ENCODE measurements at places on chromosomes 2 and 18.

- no peak for DNase-seq
Measured at GRCh38 chr2:174692256-174692919, 71.9 kb downstream of the CHRNA1 start.

- DNase-seq: no peak
Measured at GRCh38 chr2:238997684-238998083, 149.8 kb downstream of the TWIST2 start.

GRCh38 chr2:163610817-163611556 lies 124.8 kb downstream of the FIGN start:
- no peak for DNase-seq

DNA sequence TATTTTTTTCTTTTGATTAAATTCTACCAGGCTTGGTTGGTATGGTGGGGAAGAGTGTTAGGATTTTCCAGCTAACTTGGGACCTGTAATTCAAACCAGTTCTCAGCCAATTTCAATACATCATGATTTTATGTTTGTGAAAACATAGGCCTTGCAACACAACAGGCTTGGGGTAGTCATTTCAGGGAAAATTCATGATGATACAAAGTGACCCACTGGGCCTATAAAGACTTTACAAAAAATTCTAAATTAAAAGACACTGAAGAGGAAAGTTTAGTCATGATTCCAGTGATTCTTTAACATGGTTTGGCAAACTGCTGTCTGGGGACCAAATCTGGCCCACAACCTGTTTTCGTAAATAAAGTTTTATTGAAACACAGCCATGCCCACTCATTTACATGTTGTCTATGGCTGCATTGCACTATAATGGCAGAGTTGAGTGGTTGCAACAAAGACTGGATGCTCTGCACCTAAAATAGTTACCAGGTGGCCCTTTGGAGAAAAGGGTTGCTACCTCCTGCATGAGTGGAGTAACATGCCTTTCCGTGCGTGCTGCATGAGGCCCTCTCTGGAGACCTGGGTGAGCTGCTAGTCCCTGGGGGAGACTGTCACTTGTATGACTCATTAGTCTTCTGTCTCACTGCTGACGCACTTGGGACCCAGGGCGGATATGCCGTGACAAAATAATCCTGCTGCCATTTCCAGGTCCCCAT lies 73.6 kb downstream of the NPAS2 start:
- no peak for DNase-seq

- no peak for DNase-seq
Measured at GRCh38 chr2:222792001-222792611, 68.7 kb upstream of the ACSL3 start.

GRCh38 chr2:193869564-193869963 lies 1674.8 kb upstream of the TMEFF2 start:
- DNase-seq: no peak

- DNase-seq: no peak
Measured at GRCh38 chr2:26786207-26787028, 562 bp downstream of the CENPA start.

GRCh38 chr18:74957588-74958224 lies 251.2 kb downstream of the PTGR3 start:
- DNase-seq: no peak

DNA sequence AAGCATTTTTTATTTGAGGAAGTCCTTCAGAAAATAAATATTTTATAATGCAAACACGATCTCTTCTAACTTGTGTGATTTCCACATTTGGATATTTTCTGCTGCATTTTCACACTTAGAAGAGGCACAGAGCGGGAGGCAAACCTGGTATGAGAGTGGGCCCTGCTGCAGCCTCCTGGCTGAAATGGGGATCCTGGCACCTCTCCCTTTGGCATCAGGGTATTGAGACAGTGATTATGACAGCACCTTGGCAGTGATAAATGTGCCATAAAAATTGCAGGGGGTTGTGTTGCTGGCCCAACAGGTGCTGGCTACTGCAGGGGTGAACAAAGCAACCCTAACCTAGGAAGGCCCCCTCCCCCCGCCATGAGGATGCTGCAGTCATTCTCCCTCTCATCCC lies 128.6 kb downstream of the TSN start:
- no peak for DNase-seq

GRCh38 chr18:8632386-8632785 lies 23.1 kb downstream of the RAB12 start:
- no peak for DNase-seq

DNA sequence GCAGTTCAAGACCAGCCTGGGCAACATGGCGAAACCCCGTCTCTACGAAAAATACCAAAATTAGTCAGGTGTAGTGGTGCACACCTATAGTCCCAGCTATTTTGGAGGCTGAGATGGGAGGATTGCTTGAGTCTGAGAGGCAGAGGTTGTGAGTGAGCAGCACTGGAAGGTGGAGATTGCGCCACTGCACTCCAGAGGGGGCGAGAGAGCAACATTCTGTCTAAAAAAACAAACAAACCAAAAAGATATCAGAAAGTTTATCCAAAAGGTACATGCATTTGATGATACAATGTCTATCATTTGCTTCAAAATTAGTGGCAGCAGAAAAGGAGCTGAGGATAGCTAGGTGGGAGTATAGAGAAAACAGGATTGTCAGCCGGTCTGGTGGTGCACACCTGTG lies 39.8 kb upstream of the CABLES1 start:
- no peak for DNase-seq

DNA sequence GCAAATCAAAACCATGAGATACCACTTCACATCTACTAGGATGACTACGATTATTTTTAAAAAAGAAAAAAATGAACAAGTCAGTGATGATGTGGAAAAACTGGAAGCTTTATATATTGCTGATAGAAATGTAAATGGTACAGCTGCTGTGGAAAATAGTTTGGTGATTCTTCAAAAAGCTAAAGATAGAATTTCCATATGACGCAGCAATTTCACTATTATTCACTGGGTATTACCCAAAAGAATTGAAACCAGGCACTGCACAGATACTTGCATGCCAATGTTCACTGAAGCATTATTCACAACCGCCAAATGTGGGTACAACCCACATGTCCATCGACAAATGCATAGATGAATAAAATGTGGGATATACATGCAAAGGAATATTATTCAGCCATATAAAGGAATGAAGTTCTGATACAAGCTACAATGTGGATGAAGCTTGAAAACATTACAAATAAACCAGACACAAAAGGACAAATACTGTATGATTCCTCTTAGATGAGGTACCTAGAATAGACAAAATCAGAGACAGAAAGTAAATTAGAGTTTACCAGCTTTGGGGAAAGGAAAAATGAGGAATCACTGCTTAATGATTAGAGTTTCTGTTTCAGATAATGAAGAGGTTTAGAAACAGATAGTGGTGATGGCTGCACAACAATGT lies 11.1 kb downstream of the RTTN start:
- no peak for DNase-seq

DNA sequence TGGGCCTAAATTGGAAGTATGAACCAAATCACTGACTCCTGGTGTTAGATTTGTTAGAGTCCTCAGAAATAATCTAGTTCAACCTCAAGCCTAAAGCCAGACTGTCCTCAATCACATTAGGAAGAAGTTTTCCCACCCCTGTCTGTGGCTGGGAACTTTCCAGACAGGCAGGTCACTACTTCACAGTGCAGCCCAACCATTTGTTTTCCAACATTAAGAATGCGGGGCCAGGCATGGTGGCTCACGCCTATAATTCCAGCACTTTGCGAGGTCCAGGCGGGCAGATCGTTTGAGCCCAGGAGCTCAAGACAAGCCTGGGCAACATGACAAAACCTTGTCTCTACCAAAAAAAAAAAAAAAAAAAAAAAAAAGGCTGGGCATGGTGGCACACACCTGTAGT lies 5.5 kb upstream of the OSBPL1A start:
- no peak for DNase-seq

DNA sequence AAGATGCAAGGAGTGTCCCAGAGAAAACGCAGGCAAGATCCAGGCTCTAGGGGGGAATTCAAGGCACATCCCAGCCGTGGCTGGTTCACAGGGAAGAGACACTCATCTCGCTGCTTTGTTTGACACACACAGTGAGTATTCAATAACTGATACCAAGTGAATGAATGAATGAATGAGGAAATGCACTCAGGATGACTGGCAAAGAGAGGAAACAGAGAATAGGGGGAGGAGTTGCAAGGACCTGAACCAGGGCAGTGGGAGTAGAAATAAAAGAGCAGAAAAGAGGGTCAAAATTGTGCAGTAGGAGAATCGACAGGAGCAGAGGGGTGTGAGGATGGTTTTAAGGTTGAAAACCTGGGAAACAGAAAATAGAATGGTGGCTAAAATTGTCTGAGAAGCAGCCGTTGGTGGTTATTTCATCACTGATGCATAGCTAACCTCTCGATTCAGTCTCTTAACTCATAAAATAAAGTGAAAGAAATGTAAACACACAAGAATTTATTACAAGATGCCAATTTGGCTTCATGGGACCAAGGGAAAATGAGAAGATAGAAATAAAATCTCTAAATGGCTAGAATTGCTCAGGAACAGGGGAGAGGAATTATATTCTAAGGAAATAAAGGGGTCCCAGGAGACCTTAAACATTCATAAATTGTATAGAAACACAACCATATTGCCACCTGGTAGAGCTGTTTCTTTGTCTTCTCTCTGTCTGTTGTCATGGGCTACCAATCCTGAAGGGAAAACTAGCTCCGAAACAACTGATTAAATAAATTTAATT lies 63.9 kb upstream of the PHLPP1 start:
- DNase-seq: no peak

GRCh38 chr2:17813010-17813741 lies 3.1 kb upstream of the MSGN1 start:
- DNase-seq: peak; percentile 13

GRCh38 chr2:113937501-113937900 lies 47.6 kb downstream of the ACTR3 start:
- DNase-seq: no peak

DNA sequence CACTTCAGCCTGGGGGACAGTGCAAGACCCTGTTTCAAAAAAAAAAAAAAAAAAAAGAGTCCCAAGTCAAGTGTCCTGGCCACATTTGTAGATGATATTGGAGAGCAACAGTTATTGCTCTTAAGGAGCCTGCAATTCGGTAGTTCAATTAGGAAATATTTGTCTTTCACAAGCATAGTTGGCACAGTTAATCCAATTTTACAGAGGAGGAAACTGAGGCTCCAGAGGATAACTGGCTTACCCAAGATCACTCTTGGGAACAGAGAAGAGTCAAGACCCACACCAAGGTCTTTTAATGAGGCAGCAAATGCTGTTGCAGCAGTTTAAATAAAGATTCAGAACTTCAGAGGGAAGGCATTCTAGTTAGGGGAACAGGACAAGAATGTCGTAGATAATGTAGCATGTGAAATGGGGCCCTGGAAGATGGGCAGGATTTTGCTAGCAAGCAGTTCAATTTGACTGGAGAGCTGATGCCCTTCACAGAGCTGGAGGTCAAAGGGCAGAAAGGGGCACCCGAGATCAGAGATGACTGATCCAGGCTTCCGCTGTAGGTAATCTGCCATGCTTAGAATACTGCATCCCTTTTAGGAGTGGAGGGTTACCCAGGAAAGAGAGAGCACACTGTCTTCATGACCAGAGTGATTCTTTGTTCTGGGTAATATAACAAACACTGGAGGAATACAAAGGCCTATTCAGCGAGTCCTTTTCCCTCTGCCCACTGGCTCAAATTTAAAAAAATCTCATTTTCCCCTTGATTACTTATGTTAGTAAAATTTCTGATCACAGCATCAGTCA lies 3.0 kb downstream of the NPC1 start:
- DNase-seq: no peak

- no peak for DNase-seq
Measured at GRCh38 chr2:97750017-97750416, 36.6 kb downstream of the ZAP70 start.

- no peak for DNase-seq
Measured at GRCh38 chr2:42878581-42878980, 86.2 kb upstream of the HAAO start.

DNA sequence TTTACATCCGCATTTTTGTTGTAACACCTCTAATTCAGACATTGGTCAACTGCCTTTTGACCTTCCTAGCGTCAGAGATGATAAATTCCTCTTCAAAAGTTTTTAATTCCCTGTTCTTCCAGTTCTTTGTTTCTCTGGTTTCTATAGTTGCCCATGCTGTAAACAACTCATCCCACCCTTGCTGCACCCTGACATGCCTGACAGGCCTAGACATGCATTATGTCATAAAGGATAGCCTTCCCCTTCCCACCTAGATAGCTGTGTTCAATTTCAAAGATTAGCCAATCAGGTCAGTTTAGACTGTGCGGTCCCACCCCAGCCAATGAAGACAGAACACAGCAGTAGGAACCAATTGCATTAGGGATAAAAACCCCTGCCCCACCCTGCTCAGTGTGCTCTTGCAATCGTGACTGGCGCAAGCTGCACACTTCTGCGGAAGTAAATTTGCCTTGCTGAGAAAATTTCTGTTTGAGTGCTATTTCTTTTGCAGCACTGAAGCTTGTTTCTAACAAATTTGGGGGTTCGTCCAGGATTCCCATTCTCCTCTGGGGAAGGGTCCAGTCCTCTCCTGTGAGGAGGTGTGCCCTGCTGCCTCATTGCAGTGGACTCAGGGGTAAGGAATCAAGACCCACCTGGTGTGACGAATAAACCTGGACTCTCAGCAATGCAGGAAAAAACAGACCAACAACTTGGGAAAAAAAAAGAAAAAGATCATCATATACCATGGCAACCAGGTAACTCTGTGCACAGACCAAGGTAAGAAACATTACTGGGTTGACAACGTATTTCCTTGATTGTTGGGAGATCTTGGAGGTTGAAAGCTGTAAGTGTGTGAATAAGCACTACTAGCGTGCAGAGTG lies 9.1 kb upstream of the SAP130 start:
- no peak for DNase-seq

- no peak for DNase-seq
Measured at GRCh38 chr18:13247506-13247905, 28.9 kb downstream of the LDLRAD4 start.

DNA sequence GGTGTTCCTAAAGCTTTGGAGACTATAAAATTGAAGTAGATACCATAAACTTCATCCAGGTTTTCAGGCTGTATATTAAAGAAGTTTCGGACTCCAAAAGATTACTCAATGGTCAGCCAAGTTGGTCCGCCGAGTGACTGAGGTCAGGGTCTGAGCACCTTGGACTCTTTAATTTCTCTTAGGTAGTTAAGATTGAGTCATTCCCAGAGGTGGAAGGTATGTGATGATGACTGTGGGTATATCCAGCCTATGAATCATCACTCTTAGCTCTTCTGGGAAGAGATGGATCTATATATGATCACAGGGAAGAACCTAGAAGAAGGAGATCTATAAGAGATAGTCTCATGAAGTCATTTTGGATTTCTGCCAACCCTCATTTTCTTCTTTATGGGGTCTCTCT lies 3.3 kb downstream of the ITGA6 start:
- DNase-seq: no peak

DNA sequence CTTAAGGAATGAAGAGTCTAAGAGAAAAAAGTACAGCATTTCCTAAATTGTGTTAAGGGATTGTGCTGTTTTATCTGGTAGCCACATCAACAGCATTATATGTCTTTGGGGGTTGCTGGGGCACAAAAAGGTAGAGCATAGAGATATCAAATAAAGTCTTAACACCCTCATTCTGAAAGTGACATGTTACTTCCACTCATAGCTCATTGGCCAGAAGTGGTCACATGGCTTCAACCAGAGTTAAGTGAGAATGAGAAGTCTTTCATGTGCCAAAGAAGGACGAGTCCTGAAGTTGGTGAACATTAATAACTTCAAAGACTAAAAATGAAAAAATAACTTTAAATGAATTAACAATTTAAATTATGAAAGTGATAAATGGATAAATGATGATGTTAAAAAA lies 175.7 kb upstream of the ZEB2 start:
- no peak for DNase-seq

GRCh38 chr2:67600222-67600871 lies 203.2 kb downstream of the ETAA1 start:
- DNase-seq: no peak

- DNase-seq: no peak
Measured at GRCh38 chr2:217220228-217221013, 360.6 kb upstream of the TNP1 start.

Measured in AG09309 (cell line).